ENCODE measurements at places on chromosomes 11 and 22.

GRCh38 chr11:120030411-120030810 lies 107.5 kb downstream of the TRIM29 start:
- DNase-seq: no peak

- no peak for DNase-seq
Measured at GRCh38 chr11:112806876-112807275, 154.3 kb upstream of the NCAM1 start.

DNA sequence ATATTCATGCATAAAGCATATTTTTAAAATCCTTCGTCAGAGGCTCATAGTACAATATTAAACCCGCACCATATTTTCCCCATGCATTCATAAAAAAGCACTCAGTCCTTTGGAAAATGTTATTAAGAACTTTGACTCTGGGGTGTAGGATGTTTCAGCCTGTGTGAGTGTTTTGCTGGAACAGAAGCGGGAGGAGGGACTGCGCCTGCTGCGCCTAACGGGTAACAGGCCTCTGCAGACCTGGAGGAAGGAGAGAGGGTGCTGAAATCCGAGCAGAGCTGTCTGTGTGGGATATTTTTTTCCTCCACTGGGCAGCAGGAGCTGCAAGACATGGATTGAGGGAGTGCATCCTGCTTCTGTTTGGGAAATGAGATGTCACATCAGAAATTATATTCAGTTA lies 483.0 kb downstream of the BRD1 start:
- DNase-seq: no peak

DNA sequence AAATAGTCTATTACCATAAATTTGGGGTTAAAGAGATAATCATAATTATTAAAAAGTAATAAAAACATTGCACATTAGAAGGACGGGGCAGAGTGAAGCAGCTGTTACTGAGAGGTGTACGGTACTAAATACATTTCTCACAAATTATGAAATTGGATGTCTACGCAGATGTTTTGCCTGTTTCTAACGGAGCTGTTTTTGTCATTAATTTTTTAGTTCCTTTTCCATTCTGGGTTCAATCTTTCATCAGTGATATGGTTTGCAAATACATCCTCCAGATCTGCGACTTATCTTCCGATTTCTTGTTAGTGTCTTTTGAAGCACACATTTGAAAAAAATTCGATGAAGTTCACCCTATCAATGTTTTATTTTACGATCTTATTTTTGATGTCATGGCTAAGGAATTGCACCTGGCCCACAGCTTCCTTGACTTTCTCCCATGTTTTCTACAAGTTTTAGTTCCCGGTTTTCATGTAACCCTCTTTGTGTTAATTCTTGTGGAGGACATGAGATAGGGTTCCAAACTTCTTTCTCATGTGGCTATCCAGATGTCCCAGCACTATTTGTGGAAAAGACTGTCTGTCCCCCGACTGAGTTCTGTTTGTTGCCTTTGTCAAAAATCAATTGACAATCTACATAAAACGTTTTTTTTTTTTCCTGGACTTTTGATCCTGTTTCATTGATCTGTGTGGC lies 21.3 kb upstream of the KRTAP5-6 start:
- DNase-seq: no peak

DNA sequence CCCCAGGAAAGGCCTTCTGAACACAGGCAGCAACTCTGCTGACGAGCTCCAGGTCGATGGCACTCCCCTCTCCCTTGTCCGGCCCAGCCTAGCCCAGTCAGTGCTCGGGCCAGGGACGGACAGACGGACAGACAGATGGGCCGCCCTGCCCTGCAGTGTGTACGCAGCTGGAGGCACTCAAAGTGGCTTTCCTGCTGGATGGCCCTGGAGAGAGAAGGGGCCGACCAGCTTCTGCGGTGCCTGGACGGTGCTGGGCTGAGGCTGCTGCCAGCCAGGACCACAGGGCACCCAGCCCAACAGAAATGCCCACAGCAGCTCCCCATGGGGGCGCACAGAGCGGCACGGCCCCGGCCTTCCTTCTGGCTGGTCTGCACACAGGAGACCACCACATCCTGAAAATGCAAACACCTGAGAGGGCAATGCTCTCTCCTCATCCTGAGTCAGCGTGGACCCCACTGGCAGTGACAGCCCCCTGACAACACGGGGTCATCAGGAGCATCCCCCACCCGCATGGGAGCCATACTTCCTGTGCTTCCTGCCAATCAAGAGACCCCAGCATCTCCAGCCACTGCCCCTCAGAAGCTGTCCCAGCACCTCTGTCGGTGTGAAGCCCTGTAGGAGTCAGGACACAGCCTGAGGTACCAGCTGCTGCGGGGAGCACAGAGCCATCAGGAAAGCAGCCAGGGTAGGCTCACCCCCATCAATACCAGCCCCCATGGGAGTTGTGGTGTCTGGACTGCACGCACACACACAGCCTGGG lies 692 bp upstream of the MOB2 start:
- DNase-seq: no peak

GRCh38 chr11:109425554-109425953 lies 3.6 kb downstream of the C11orf87 start:
- peak; percentile 25 for DNase-seq

- DNase-seq: no peak
Measured at GRCh38 chr11:123833095-123833494, 26.9 kb upstream of the OR6M1 start.

- DNase-seq: no peak
Measured at GRCh38 chr11:26964339-26964738, 29.6 kb upstream of the FIBIN start.

DNA sequence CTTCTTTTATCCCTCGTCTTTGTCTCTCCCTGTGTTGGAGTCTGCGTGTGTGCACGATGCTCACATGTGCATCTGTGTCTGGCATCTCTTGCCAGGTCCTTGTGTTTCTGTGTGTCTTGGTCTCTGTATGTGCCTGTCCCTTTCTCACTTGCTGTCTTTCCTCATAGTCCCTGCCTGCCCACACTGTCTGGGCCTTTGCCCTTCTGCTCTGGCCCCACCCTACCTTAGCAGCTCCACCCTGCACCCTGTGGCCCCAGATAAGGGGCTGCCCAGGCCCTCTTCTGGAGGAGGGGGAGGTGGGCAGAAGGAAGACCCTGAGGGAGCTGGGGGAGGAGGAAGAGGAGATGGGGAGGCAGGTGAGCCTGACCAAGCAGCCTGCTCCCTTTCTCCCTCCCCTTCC lies 2.8 kb downstream of the EHBP1L1 start:
- no peak for DNase-seq
